ENCODE measurements at places on chromosomes 13 and 19. TPM values are rescaled to one million over a fixed set of nuclear protein-coding genes. Genes with fewer than 3 reads are reported as not detected.

DNA sequence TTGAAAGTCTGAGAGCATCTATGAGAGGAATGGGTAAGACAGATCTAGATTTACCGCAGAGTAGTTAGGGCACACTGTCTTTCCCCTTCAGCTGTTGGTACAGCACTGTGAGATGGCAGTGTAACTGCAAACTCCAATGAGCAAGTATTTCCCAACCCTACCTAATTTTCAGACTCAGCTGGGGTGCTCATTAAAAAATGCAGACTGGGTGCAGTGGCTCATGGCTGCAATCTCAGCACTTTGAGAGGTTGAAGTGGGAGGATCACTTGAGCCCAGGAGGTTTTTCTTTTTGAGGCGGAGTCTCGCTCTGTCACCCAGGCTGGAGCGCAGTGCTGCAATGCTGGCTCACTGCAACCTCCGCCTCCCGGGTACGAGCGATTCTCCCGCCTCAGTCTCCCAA is 12.6 kb downstream of the QPCTL start:
- no peaks in the 10 kb centered on the region for H3K27me3 ChIP-seq
- H3K27ac ChIP-seq, result no peak overlapping the region
- H3K4me1 ChIP-seq, result no peaks in the 10 kb centered on the region
- no peak for DNase-seq
- H3K36me3 ChIP-seq, result peaks cover 25% of the 10 kb centered on the region

GRCh38 chr19:6439743-6440142 is 6.2 kb upstream of the SLC25A41 start:
- H3K27me3 ChIP-seq, result no peaks in the 10 kb centered on the region
- no peaks in the 10 kb centered on the region for H3K4me1 ChIP-seq
- DNase-seq, result no peak
- H3K4me3 ChIP-seq, result no peak overlapping the region
- H3K36me3 ChIP-seq, result no peaks in the 10 kb centered on the region

AXL gene
- polyA plus RNA-seq, result 0.07 TPM

THSD1 gene
- not detected for polyA plus RNA-seq

GRCh38 chr13:37596805-37597204 is 1.8 kb downstream of the POSTN start:
- H3K27me3 ChIP-seq, result no peaks in the 10 kb centered on the region
- no peak overlapping the region for H3K4me3 ChIP-seq
- no peak overlapping the region for H3K27ac ChIP-seq
- H3K4me1 ChIP-seq, result no peaks in the 10 kb centered on the region

DNA sequence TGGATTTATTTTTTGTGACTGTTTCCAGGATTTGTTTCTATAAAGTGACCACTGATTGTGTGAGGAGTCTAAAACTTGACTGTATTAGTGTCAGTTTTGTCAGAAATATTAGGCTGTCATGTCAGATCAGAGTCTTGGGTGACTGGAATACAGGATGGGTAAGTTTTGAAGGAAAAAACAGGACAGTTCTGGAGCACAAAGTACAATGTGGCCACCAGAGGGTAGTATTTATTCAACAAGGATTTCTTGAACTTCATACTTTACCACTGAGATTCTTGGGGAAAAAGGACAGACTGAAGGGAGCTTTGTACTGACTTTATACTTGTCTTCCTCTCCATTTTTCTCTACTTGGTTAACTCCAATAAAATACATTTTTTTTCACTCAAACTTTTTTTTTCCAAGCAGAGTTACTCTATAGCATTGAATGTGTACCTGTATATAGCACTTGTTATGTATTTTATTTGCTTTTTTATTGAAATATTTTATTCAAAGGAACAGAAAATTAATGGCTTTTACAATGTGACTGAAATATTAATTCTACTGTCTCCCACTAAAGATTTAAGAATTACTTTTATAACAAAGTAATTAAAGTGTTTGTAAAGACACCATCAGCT is 51.1 kb downstream of the LMO7 start:
- no peaks in the 10 kb centered on the region for H3K4me1 ChIP-seq
- H3K4me3 ChIP-seq, result no peak overlapping the region
- H3K36me3 ChIP-seq, result no peaks in the 10 kb centered on the region
- no peak for DNase-seq
- no peak overlapping the region for H3K27ac ChIP-seq

TNFRSF19 gene
- polyA plus RNA-seq, result not detected

ZNF600 gene
- 2.5 TPM for polyA plus RNA-seq

DNA sequence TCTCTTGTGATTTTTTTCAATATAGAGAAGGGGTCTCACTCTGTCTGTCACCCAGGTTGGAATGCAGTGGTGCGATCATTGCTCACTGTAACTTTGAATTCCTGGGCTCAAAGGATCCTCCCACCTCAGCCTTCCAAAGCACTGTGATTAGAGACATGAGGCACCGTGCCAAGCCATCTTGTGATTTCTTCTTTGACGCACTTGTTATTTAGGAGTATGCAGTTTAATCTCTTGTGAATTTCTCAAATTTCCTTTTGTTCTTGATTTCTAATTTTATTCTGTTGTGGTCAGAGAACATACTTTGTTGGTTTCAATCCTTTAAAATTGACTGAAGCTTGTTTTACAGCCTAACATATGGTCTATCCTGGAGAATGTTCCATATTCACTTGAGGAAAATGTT is 14.5 kb downstream of the IPO5 start:
- H3K27me3 ChIP-seq, result no peaks in the 10 kb centered on the region
- no peak for DNase-seq
- no peaks in the 10 kb centered on the region for H3K36me3 ChIP-seq

LILRA1 gene
- 136 TPM for polyA plus RNA-seq

DCT gene
- polyA plus RNA-seq, result not detected

MRPS31 gene
- polyA plus RNA-seq, result 9.5 TPM

TPTE2 gene
- polyA plus RNA-seq, result not detected

DNA sequence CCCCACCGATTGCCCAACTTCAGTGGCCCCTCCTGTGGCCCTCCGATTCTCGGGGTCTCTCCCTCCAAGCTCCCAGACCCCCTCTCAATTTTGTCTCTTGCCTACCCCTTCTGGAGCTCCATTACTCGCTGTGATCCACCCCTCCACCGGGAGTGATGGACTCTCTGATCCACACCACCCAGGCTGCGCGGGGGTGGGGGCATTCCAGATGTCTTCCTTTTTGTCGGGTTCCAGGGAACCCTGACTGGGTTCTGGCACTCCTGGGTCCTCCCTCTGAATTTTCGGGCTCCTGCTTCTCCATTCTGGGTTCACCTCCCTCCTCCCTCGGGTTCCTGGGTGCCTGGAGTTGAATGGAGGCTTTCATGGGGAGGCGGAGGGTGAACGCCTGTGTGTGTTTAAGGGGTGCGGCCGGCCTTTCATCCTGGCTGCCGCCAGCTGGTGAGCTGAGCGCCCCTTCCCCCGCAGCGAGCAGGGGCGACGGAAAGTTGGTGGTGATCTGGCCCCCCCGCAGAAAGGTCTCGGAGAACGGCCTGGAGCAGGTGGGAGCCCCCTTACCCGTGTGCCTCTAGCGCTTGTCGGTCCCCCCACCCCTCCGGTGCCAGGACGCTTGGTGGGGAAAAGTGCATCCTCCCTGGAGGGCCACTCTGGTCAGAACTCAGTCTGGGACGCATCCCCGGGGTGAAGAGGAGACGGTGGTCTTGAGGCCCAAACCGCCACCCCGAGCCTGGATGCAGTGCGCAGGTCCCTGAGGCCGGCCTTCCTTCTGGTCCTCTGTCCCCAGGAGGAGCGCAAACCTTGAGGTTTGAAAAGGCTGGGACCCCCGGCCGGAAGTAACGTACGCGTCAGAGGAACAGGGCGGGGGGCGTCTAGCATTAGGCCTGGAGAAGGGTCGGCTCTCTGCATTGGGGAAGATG is 1.6 kb downstream of the MISP3 start:
- H3K36me3 ChIP-seq, result no peaks in the 10 kb centered on the region
- peak; percentile 34 for DNase-seq
- H3K4me1 ChIP-seq, result peaks cover 69% of the 10 kb centered on the region

GRCh38 chr13:95564091-95564490 is 11.6 kb downstream of the CLDN10 start:
- peak overlapping the region; percentile 81 for H3K27ac ChIP-seq
- no peak overlapping the region for H3K4me3 ChIP-seq
- H3K36me3 ChIP-seq, result no peaks in the 10 kb centered on the region
- peaks cover 15% of the 10 kb centered on the region for H3K4me1 ChIP-seq
- DNase-seq, result no peak

GRCh38 chr13:46383383-46383782 is 3.7 kb downstream of the RUBCNL start:
- no peak overlapping the region for H3K27ac ChIP-seq
- peak; percentile 24 for DNase-seq
- no peaks in the 10 kb centered on the region for H3K36me3 ChIP-seq
- H3K4me1 ChIP-seq, result peaks cover 87% of the 10 kb centered on the region

DNA sequence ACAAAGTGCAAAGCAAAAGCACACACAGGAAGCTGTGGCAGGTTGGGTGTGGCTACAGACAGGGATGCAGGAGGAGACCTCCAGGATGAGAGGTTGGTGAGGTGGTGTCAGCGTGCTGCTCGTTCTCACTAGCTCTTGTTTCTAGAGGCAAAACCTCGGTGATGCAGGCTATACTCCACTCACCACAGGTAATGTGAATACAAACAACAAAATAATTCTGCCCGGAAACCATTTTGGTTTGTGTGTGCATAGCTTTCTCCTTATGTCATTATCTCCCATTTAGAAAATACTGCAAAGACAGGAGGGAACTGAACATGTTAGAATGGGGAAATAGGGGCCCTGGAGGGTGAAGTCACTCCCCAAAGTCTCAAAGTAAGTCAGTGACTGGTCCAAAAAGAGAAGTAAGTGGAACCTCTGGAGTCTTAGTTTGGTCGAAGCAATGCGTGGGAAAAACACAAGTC is 9.4 kb downstream of the LCP1 start:
- no peaks in the 10 kb centered on the region for H3K27me3 ChIP-seq
- H3K4me3 ChIP-seq, result peak overlapping the region; percentile 98
- peaks cover 20% of the 10 kb centered on the region for H3K36me3 ChIP-seq
- DNase-seq, result peak; percentile 90

CLEC17A gene
- 0.62 TPM for polyA plus RNA-seq

- no peaks in the 10 kb centered on the region for H3K36me3 ChIP-seq
- no peak for DNase-seq
- no peak overlapping the region for H3K4me3 ChIP-seq
- H3K27ac ChIP-seq, result no peak overlapping the region
- no peaks in the 10 kb centered on the region for H3K27me3 ChIP-seq
Measured at GRCh38 chr19:6044056-6044805, 66.1 kb downstream of the RFX2 start.

GRCh38 chr13:58660826-58661225 is 1029.3 kb downstream of the PCDH17 start:
- H3K4me1 ChIP-seq, result peaks cover 8% of the 10 kb centered on the region
- H3K36me3 ChIP-seq, result no peaks in the 10 kb centered on the region
- no peak overlapping the region for H3K4me3 ChIP-seq
- no peak for DNase-seq
- H3K27me3 ChIP-seq, result no peaks in the 10 kb centered on the region

ZNF154 gene
- not detected for polyA plus RNA-seq

FPR3 gene
- polyA plus RNA-seq, result 3.8 TPM

GRCh38 chr13:32056316-32056715 is 24.7 kb downstream of the FRY start:
- H3K36me3 ChIP-seq, result no peaks in the 10 kb centered on the region
- H3K4me1 ChIP-seq, result no peaks in the 10 kb centered on the region
- H3K27ac ChIP-seq, result peak overlapping the region; percentile 17
- no peaks in the 10 kb centered on the region for H3K27me3 ChIP-seq
- H3K4me3 ChIP-seq, result no peak overlapping the region

GRCh38 chr13:44403461-44404056 is 29.9 kb downstream of the SERP2 start:
- H3K4me1 ChIP-seq, result no peaks in the 10 kb centered on the region
- no peak overlapping the region for H3K27ac ChIP-seq
- DNase-seq, result no peak
- no peaks in the 10 kb centered on the region for H3K27me3 ChIP-seq
- no peaks in the 10 kb centered on the region for H3K36me3 ChIP-seq

DNA sequence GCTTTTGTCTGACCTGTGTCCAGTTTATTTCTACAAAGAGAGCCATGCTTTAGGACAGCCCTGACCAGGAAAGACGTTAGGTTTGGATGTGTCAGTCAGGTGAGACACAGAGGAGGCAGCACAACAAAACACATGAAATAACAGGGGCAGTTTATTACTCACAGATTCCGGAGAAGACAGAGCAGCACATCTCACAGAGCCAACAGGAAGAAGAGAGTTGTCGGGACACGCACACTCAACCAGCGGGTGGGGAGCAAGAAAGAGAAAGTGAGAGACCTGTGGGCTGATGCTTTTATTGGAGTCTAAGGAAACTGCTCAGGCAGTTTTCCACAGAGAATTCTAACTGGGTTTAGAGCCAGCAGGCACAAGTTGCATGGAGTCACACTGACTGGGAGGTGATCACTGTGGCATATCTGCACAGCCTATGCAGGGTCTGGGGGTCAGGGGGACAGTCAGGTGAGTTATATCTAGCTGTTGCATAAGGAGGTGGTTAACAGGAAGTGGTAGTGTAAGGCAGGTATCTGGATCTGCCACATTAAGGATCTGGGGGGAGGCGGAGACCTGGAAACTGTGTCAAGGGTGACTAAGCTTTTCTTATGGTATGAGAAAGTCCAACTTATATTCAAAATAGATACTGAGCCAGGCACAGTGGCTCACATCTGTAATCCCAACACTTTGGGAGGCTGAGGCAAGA is 24.1 kb upstream of the CEACAM20 start:
- no peaks in the 10 kb centered on the region for H3K4me1 ChIP-seq
- H3K36me3 ChIP-seq, result no peaks in the 10 kb centered on the region
- H3K4me3 ChIP-seq, result no peak overlapping the region
- no peaks in the 10 kb centered on the region for H3K27me3 ChIP-seq

DNA sequence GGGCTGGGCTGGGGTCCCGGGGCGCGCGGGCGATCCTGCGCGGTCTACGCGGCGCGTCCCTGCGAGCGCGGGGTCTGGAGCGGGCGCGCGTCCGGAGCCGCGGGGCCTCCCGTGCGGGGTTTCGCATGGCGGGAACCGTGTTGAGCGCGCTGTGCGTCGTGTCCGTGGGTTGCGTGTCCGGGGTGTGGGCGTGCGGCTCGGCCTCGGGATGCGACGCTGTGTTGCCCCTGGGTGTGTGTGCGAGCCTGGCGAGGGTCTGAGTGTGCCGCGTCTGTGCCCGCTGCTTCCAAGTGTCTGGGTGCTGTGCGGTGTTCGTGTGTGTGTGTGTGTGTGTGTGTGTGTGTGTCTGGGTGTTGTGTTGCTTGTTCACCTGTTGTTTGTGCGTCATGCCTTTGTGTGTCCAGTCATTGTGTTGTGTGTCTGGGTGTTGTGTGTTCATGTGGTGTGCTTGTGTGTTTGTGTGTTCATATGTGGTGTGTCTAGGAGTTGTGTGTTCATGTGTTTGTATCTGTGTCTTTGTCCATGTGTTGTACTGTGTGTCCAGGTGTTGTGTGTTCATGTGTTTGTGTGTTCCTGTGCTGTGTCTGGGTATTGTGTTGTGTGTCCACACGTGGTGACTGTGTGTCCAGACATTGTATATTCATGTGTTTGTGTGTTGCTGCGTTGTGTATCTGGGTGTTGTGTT is 552 bp downstream of the PLK5 start:
- H3K27me3 ChIP-seq, result peaks cover 5% of the 10 kb centered on the region
- no peak for DNase-seq
- no peaks in the 10 kb centered on the region for H3K4me1 ChIP-seq
- H3K36me3 ChIP-seq, result no peaks in the 10 kb centered on the region
- H3K4me3 ChIP-seq, result no peak overlapping the region

GRCh38 chr13:110379358-110379757 is 72.3 kb downstream of the COL4A2 start:
- no peak overlapping the region for H3K4me3 ChIP-seq
- no peak overlapping the region for H3K27ac ChIP-seq
- H3K36me3 ChIP-seq, result no peaks in the 10 kb centered on the region
- peaks cover 3% of the 10 kb centered on the region for H3K27me3 ChIP-seq
- H3K4me1 ChIP-seq, result no peaks in the 10 kb centered on the region

LIN37 gene
- 5.6 TPM for polyA plus RNA-seq

All from CD14-positive monocyte (primary cell).